ENCODE measurements at places on chromosomes 2 and 18.

DNA sequence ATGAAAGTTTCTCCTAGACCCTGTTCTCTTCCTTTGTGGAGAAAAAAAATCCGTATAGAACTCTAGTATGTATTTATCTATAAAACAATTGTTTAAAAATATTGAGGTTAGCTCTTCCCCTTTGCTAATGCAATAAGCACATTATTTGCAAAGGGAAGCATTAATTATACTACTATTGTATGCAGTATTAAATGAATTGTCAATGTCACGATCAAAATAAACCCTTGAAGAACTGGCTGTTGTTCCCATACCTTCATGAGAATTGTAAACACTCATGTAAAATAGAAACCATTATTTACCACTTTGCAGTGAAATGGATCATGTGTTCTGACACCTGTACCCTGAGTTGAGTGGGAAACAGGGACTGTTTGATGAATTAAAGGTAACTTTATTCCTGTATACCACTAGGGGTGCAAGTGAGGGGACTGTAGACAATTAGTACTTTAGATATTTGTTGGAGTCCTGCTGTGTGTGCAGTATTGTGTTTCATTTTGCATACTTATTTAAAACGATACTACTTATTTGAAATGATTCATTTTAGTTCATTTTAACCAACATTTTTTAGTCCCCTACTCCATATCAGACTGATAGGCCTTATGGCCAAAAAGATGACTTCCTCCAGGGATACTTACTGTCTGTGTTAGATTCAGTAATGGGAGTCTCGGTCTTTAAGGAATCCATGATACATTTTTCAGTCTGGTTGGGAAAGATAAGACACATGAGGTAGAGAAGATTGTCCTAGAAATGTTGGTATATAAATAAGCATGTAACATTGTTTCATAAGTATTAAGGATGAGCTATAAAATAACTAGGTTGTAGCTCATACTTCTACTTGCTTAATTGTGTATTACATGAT lies 7.9 kb downstream of the PKP4 start:
- DNase-seq, result no peak

DNA sequence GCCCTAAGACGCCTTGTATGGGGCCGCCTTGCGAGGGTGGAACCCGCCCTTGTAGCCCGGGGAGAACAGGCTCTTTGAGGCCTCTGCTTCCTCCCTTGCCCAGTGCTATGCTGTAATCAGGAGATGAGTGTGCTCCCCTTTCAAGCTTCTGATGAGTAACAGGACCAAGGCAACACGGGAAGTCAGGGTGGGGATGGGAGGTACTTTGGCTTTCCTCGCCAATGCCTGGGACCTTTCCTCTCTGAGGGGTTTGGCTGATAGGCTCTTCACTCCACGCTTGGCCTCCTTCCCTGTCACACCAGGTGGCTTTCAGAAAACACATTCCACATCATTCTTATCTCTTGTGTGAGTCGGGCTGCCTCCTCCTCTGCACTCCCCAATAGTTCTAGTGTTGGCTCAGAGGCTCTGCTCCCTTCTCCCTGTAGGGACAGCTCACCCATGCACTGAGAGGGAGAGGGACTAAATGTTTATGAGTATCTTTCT lies 223.7 kb upstream of the TRIB2 start:
- peak; percentile 48 for DNase-seq

GRCh38 chr2:64586883-64587481 lies 62.9 kb downstream of the AFTPH start:
- no peak for DNase-seq

GRCh38 chr2:174172802-174173355 lies 75.5 kb downstream of the OLA1 start:
- no peak for DNase-seq

DNA sequence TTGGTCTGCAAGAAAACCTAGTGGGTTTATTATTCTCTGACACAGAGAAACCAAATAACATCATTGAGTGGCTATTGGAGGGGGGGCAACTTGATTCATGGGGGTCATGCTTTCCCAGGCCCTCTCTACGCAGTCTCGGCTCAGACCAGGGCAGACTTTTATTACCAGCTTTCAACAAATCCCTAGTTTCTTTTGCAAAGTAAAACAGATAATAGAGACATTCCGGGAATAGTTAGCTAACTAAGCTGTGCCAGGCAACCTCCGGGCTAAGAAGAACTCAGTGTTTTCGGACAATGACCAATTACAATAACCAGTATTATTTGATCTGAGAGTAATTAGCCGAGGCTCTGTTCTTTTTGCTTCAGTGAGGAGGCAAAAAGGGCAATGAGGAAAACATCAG lies 66.3 kb downstream of the CDK15 start:
- DNase-seq, result no peak

- DNase-seq, result no peak
Measured at GRCh38 chr18:53360501-53361443, 863.7 kb downstream of the MBD2 start.

- peak; percentile 70 for DNase-seq
Measured at GRCh38 chr2:197168705-197169104, 141.9 kb downstream of the ANKRD44 start.

- no peak for DNase-seq
Measured at GRCh38 chr18:10032331-10033015, 118.7 kb downstream of the VAPA start.

DNA sequence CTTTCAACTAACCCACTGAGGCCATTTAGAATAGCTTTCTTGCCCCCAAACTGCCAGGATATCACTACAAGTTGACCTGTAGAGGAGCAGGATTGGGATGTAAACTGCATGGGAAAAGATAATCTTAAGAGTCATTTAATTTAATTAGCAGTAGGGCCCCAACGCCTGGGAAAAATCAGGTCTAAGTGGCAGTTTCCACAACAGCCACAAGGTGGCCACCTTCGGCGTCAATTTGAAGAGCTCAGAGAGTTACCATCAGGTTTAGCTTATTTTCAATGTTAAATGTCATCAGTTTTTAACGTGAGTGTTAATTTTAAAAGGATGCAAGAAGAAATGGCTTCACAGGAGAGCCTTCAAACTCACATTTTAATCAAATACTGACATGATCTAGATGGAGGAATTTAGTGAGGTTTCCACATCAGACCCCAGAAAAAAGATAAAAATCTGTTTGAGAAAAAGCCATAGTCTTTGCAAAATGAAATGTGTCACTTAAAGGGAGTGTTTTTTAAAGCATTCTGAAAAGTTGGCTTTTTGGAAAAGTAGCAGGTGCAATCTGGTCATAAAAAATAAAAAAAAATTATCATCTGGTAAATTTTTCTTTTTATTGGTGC lies 77.3 kb upstream of the UPP2 start:
- DNase-seq, result peak; percentile 62

DNA sequence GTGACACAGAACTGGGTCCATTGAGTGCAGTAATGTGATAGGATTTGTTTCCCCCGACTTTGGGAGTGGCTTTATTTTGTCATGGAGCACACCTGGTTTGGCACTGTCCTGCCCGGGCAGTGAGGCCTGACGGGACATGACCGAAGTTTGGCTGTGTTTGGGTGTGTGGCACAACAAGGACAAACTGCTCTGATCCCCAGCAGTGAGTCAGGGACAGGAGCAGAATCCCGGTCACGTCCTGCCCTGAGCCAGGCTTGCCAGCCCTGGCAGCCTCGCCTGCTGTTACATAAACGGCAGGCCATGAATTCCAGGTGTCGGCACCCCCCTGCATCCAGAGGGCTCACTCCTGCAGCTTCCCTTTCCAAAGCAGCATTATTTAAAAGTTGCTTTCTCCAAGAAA lies 45.7 kb downstream of the IMPA2 start:
- no peak for DNase-seq

- no peak for DNase-seq
Measured at GRCh38 chr2:145351864-145352425, 832.0 kb upstream of the ZEB2 start.

DNA sequence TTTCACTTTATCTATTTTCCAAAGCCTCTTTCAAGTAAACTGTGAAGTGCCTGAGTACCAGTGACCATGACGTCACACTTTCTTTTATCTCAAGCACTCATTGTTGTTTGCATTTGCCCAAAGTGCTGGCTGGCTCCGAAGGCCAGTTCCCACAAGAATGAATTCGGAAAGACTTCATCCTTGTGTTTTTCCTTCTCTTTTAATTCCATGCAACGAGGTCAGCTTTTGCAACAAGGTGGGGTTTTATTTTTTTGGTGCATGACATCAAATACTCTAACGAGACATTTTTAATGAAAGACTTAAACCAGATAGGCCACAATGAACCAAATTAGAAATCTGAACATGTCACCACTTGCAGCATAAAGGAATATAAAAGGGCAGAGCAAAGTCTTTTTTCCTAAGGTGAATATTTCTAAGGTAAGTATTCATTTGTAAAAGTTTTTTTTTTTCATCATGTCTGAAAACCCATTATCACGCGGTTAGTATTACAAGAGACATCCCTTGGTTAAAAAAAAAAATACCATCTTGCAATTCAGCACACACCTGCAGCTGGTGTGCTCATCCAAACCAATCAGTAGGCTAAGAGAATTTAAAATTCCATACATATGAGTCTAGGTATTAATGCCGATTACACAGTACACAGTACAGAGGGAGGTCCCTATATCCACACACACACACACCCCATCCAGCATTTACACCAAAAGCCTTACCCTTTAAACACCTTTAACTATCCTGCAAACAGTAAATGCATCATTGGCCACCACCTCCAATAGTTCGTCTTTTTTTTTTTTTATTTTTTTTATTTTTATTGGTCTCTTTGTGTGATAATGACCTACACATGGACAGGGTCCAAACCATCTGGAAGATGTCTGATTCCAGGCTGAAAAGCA lies 2.3 kb downstream of the ARL4C start:
- no peak for DNase-seq

- DNase-seq, result no peak
Measured at GRCh38 chr2:150681120-150681804, 193.8 kb upstream of the RND3 start.

DNA sequence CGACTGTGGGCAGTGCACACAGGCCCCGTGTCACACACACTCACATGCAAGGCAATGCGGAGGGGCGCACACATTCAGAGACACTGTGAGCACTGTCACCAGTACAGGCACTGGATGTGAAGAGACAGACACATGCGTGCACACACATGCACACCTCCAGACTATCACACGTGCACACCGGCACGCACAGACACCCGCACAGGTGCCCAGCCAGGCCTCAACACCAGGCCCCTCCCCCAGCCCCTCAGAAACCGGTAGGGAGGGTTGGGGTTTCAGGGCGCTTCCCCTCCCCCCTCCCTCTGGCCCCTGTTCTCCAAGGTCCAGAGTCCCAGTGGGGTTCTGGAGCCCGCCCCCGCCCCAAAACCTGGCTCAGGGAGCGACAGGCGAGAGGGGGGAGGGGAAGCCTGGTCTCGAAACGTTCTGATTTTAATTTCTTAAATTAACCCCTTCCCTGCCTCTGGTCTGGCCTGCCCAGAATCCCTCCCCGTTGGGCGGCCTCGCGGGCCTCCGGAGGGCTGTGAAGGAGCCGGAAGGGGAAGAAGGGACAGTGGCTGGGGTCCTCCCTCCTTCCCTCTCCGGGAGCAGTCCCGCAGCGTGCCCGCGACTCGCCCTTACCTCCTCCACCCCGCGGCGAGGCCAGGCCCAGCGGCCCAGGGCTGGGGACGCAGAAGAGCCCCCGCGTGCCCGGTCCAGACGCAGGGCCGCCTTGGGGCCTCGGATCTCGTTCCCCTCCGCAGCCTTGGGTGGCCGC lies 558 bp downstream of the FBXO41 start:
- DNase-seq, result peak; percentile 46

GRCh38 chr2:223952280-223952968 lies 4.8 kb upstream of the MRPL44 start:
- no peak for DNase-seq

DNA sequence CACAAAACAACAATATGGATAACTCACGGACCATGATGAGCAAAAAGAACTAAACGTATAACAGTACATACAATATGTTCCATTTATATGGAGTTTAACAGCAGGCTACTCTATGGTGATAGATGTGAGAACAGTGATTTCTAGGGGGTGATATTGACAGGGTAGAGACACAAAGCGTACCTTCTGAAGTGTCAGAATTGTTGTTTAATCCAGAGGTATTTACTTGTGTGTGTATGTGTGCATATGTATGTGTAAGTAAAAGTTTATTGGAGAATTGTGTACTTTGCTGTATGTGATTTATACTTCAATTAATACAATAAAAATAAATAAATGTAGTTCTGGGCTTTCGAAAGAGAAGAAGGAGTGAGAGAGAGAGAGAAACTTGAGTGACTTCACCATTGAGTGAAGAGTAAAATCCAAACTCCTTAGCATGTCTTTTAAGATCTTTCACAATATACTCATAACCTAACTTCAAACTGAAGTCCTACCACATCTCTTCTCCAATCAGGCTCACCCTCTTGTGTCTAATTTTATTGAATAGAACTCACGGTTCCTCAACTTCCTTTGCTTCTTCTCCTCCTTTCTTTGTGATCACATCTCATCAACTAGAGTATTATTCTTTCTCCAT lies 126.0 kb upstream of the KLF7 start:
- no peak for DNase-seq

GRCh38 chr2:47796090-47796697 lies 13.2 kb downstream of the MSH6 start:
- no peak for DNase-seq

- DNase-seq, result no peak
Measured at GRCh38 chr2:112867701-112868631, 31.4 kb upstream of the IL1B start.

DNA sequence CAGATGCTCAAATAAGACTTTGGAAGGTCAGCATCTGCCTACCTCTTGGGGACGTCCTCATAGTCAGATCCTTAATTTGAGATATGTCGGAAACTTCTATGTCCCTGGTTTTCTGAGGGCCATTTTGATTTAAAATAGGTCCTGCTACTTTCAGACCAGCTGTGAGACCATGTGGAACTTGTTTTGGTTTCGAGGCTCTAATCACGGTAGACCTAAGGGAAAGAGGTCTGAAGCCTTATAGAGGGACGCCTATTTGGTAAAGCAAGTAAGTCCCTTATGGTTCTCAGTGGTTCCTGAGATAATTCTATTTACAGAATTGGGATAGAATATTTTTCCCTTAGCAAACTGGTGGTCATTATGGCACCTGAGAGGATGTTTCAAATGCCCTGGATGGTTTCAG lies 75.1 kb downstream of the RFTN2 start:
- no peak for DNase-seq

GRCh38 chr2:152455738-152456137 lies 120.8 kb downstream of the FMNL2 start:
- no peak for DNase-seq

DNA sequence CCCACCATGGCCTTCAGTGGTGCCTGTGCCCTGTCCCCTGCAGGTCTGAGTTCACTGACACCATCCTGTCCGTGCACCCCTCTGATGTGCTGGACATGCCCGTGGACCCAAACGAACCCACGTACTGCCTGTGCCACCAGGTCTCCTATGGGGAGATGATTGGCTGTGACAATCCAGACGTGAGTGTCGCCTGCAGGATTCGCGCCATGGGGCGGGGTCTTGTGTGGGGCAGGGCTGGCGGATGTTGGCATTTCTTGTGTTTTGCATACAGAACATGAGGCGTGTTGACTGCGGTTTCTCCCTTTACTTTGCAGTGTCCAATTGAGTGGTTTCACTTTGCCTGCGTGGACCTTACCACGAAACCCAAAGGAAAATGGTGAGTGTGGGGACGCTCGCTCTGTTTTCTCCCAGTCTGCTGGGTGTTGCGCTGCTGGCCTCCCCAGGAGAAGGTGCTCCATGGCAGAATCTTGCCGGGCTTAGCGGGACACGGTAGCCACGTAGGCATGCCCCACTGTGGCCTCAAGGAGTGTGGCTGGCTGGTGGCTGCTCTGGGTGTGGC lies 11.5 kb upstream of the D2HGDH start:
- no peak for DNase-seq

- DNase-seq, result no peak
Measured at GRCh38 chr18:58532298-58532697, 96.6 kb downstream of the ALPK2 start.

All from activated naive CD4-positive, alpha-beta T cell treated with anti-CD3 and anti-CD28 coated beads, Interleukin-2, amount 50 U/mL, for 16 hours (primary cell).